ENCODE measurements at places on chromosomes 2 and 18.
A peak's percentile ranks its signal among the peaks of the same experiment; 100 is the strongest.

GRCh38 chr2:165698444-165698884 lies 95.6 kb downstream of the GALNT3 start:
- DNase-seq: no peak

DNA sequence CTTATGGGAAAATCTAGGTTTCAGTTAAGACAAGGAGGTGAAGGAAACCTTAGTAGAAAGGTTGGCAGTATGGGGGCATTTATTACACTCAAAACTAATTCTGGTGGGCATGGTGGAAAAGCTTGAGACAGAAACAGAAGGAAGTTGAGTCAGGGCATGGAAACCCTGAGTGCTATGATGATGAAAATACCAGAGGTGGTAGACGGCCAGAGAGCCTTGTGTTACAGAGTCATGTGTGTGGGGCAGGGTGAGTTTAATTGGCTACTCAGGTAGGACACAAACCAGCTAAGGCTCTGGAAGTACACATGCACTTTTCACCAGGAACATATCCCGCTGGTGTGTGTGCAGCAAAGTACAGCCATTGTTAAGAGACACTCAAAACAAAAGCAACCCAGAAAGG lies 20.7 kb upstream of the FAM136A start:
- DNase-seq: no peak

GRCh38 chr2:31191931-31192330 lies 25.4 kb downstream of the CAPN14 start:
- no peak for DNase-seq

DNA sequence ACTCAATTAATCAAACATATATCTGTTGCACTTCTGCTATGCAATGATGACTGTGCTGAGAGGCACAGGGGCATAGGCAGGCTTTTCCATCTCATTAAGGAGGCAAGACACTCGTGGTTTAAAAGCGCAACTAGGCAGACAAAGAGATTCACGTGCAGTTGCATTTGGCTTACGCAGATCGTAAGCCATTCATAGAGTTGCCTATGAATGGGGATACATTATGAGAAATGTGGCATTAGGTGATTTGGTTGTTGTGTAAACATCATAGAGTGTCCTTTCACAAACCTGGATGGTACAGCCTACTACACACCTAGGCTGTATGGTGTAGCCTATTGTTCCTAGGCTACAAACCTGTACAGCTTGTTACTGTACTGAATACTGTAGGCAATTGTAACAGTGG lies 284.7 kb downstream of the DCC start:
- DNase-seq: no peak

- DNase-seq: no peak
Observed at GRCh38 chr2:54611830-54612545, 111.5 kb upstream of the EML6 start.

GRCh38 chr2:18991177-18992168 lies 366.9 kb downstream of the OSR1 start:
- DNase-seq: peak; percentile 26

GRCh38 chr2:237603718-237604362 lies 13.3 kb upstream of the RAB17 start:
- peak; percentile 63 for DNase-seq

DNA sequence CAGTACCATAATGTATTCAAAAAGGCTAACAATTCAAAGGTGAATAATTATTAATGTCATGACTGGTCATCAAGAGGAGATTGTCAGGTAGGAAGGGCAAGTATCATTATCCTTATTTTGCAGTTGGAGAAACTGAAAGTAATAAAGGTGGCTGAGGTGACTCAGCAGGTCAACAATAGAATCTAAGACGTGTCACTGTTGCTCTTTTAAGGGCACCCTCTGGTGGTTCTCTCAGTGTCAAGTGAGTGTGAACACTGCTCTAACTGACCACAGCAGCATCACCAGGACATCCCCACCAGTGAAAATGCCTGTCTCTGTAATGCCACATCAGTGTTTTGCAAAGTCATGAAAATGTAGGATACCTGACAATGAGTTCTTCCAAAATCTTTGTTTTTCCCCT lies 69.7 kb downstream of the DCC start:
- DNase-seq: no peak

DNA sequence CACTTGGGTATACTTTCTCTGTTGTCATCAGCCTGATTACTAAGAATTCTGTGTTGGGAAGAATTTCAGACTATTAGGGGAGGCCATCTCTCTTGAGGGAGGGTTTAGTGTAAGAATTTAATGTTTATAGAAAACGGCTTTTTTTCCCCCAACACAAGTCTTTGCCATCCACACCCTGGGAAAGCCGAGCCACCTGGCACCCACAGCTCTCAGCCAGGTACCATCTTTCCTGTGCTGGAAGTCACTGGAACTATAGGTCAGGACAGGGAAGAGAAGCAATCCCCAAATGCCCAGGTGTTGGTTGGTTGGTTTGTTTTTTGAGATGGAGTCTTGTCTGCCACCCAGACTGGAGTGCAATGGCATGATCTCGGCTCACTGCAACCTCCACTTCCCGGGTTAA lies 155.1 kb downstream of the SMAD7 start:
- peak; percentile 2 for DNase-seq

- DNase-seq: peak; percentile 54
Observed at GRCh38 chr2:85936421-85937068, 47.8 kb upstream of the ST3GAL5 start.

DNA sequence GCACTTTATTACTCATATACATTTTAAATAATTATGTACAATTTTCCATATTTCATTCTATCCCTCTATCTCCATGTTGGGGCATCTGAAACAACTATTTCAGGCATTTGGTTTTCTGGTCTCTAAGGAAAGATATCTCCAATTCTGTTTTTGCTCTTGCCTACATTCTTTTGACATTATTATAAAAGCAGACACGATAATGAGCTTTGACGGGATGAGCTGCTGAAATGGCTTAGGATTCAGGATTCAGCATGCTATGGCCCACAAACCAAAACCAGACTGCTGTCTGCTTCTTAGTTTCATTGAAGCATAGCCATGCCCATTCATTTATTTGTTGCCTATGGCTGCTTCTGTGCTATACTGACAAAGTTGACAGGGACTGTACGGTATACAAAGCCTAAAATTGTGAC lies 42.7 kb upstream of the GLS start:
- no peak for DNase-seq

GRCh38 chr2:181420259-181421130 lies 36.7 kb upstream of the ITGA4 start:
- DNase-seq: no peak

DNA sequence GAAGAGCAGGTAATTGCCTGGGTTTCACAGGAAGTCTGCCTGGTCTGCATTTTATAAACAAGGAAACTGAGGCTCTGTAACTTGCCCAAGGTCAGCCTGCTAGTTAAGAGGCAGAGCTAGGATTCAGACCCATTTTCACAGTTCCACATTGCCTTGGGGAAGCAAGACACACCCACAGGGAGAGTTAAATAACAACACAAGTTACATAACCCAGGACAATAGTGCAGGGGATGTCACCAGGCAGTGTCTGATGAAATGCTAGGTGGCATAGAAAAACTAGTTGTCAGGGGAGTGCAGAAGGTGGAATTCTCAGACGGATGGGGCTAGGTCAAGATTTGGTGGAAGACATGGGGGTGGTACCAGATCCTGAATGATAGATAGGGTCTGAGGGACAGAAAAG lies 69.7 kb downstream of the PRKCE start:
- DNase-seq: no peak

GRCh38 chr2:107635883-107636282 lies 190.8 kb upstream of the RGPD4 start:
- DNase-seq: no peak

DNA sequence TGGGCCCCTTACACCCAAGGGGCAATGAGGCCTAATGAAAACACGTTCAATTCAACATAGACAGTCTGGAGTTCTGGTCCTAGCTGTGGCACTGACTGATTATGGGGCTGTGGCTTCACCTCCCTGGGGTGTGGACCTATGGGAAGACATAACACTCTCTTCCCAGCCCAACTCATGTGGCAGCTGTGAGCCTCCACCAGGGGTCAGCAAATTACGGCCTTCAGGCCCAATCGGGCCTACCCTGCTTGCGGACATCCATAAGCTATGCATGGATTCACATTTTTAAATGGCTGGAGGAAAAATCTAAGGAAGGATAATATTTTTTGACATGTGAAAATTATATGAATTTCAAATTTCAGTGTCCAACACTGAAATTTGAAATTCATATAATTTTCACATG lies 101.3 kb downstream of the LOXHD1 start:
- DNase-seq: peak; percentile 27

DNA sequence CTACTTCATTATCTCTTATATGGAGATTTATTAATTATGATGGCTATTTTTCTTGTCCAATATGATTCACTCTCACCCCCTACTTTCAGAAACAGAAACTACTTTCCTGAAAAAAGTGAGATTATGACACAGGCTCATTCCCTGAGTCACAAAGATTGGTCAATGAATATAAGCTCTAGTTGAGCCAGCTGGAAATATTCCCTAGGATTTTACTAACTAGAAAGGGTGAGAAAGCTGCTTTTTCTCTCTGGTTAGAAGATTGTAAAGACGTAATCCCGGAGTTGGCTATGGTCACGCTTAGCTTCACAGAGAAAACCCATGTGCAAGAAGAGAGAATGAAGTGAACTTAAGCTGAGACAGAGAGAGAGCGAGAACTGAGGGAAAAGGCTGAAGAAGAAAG lies 223.7 kb upstream of the SMAD7 start:
- DNase-seq: no peak

DNA sequence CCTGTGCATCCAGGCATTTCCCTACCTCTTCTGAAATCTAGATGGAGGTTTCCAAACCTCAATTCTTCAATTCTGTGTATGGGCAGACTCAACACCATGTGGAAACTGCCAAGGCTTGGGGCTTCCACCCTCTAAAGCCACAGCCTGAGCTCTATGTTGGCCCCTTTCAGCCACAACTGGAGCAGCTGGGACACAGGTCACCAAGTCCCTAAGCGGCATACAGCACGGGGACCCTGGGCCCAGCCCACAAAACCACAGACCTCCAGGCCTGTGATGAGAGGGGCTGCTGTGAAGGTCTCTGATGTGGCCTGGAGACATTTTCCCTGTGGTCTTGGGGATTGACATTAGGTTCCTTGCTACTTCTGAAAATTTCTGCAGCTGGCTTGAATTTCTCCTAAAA lies 255.4 kb downstream of the TDRD15 start:
- no peak for DNase-seq

DNA sequence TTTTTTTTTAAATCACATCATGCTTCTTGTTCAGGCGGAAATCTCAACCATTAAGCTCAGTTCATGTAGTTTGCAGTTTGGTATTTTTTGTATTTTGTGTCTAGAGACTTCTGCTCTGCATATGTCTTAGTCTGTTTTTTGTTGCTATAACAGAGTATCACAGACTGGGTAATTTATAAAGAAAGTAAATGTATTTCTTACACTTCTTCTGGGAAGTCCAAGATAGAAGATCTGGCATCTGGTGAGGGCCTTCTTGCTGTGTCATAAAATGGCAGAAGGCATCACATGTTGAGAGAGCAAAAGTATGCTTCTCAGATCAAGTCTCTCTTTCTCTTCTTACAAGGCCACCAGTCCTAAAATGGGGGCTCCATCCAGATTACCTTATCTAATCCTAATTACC lies 208.2 kb downstream of the CTNNA2 start:
- DNase-seq: no peak

- no peak for DNase-seq
Observed at GRCh38 chr2:205994344-205994743, 91.6 kb downstream of the INO80D start.

DNA sequence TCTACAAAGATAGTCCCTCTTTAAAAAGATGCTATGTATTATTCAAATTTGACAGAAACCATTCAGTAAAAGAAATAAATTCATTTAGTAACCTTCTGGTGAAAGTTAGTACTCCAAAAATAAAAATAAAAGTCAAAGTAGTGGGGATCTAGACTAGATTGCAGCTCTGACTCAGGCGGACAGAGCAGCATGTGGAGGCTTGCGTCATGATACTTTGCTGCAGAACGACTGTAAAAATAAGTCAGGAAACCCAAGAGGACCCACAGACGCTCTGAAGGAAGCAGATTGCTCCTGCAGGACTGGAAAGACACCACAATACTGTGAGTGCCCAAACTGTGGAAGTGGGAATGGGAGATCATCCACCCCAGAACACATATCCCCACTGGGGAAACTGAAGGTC lies 301.9 kb downstream of the RIT2 start:
- DNase-seq: no peak

- DNase-seq: peak; percentile 45
Observed at GRCh38 chr2:94986392-94986963, 39.0 kb upstream of the MAL start.

DNA sequence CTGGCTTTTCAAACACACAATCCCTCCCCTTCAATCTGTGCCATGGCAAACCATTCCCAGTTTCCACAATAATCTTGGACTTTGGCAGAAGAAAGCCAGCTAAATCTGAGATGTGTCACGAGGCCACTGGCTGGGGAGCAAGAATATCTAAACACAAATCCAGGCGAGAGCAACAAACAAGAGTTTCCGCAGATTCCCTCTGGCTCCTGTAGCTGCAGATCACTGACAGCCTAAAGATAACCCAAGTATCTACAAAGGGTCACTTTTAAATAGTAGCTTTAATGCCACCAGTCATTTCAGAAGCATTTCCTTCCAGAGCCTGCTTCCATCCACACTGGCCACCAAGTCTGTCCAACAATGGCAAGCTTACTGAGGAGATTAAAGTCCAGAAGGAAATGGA lies 86.9 kb downstream of the ACVR1 start:
- no peak for DNase-seq

- no peak for DNase-seq
Observed at GRCh38 chr2:25817630-25818029, 60.7 kb downstream of the ASXL2 start.

DNA sequence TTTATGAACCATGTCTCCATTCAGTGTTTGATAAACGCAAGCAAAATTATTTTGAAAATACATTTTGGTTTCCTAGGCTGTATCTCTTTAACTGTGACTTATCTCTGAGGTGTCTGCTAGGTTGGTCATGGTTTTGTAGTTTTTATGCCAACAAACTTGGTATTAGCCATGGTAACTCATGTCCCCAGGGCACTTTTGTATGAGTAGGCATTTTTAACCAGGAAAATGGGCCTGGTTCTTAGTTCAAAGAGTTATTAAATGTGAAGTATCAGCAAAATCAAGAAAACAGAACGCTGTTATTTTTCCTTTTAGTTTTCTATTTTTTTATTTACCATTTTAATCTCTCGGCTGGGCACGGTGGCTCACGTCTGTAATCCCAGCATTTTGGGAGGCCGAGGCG lies 179.3 kb upstream of the LHCGR start:
- DNase-seq: no peak

- DNase-seq: no peak
Observed at GRCh38 chr2:176192351-176192750, 3.9 kb downstream of the HOXD1 start.

DNA sequence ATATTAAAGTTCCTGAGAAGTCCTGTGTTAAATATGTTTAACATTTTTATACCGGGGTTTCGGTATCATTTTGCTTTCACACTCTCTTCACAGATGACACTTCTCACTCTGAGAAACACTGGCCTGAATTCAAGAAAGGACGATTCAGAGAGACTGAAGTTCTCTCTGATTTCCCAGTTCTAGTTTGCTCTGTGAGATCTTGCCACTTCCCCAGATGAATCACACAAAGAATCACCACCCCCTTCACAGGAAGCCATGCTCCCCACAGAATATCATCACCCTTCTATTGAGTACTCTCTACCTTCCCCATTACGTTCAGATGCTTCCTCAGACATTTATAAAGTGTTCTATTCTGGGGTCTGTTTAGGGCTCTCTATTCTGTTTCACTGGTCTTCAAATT lies 16.1 kb upstream of the CD207 start:
- no peak for DNase-seq

- DNase-seq: no peak
Observed at GRCh38 chr2:167961536-167962048, 285.8 kb downstream of the STK39 start.
